ENCODE measurements at places on chromosomes 4 and X.

GRCh38 chr4:83582289-83582785 is 46.4 kb downstream of the GPAT3 start:
- DNase-seq = peak; percentile 26

DNA sequence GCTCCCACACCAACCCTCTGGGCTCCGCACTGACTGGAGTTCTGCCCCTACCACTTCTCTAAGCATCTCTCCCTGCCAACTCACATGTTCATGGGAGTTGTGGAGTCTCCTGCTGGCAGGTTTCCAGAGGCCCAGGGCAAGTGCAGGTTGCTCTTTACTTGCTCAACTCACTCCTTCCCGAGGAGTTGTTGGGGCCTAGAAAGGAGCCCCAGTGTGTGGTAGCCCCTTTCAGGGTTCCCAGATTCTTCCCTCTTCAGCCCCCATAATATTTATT is 52.5 kb downstream of the POF1B start:
- DNase-seq = no peak

DNA sequence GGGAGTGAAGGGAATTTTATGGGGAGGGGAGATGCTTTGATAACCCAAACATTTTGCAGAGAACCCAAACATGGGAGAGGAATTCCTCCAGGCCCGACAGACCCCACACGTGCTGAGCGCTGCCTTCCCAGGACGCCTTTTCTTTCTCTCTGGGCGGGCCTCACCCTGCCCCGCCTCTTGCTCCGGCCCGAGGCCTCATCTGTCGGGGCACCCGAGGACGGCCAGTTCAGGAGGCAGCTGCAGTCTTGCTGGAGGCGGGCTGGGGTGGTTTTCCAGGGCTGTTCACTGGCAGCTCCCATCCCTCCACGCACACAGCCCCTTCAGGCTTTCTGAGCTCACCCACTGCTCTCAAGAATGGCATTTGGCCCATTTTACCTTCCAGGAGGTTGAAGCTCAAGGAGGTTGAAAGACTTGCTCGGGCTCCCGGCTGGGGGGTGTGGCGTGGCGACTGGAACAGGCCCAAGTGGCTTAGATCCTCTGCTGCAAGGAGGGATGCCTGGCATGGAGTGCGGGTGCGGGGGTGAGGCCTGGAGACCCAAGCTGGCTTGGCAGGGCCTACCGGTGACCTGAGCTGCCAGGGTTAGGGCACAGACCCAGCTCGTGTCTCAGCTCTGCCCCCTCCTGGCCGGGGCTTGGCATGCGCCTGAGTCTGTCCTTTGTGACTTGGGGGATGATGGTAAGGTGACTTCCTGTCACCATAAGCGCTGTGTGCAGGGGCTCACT is 99.2 kb downstream of the PSAPL1 start:
- DNase-seq = no peak

DNA sequence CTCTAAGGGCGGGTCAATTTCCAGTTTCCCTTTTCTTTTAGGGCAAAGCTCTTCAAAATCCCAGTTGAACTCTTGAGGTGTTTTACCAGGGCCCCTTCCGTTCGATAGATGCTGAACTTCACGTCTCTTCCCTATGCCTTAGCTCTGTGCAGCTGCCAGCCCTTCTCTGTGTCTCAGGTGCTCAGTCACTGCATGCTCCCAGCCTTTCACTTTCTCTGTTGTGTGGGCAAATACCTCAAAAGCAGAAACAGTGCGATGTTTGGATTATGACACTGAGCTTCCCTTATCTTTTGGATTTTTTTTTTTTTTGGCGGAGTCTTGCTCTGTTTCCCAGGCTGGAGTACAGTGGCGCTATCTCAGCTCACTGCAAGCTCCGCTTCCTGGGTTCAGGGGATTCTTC is 108.5 kb downstream of the CLDN22 start:
- no peak for DNase-seq

GRCh38 chr4:188196134-188196735 is 57.0 kb downstream of the TRIML1 start:
- no peak for DNase-seq
